ENCODE measurements at places on chromosomes 12 and 14.
A peak's percentile ranks its signal among the peaks of the same experiment; 100 is the strongest.

- no peak for DNase-seq
These were observed 624 bp upstream of the PLEKHD1 start for GRCh38 chr14:69483765-69484443.

- DNase-seq: peak; percentile 49
These were observed 109.4 kb downstream of the DACT1 start for GRCh38 chr14:58747181-58747580.

GRCh38 chr12:96183734-96184370, 10.3 kb upstream of the ELK3 start:
- DNase-seq: no peak

GRCh38 chr12:114096461-114096860, 130.3 kb upstream of the RBM19 start:
- DNase-seq: no peak

- DNase-seq: no peak
These were observed 18.5 kb upstream of the EML1 start for GRCh38 chr14:99774556-99775307.

- no peak for DNase-seq
These were observed 152.3 kb upstream of the OTX2 start for GRCh38 chr14:56962444-56963080.

- no peak for DNase-seq
These were observed 618.5 kb downstream of the NRXN3 start for GRCh38 chr14:78788467-78789360.

- no peak for DNase-seq
These were observed 33.3 kb upstream of the INF2 start for GRCh38 chr14:104656014-104656714.

- no peak for DNase-seq
These were observed 68.7 kb downstream of the NIN start for GRCh38 chr14:50762001-50762930.

GRCh38 chr12:66160704-66161103, 9.1 kb downstream of the TMBIM4 start:
- no peak for DNase-seq

DNA sequence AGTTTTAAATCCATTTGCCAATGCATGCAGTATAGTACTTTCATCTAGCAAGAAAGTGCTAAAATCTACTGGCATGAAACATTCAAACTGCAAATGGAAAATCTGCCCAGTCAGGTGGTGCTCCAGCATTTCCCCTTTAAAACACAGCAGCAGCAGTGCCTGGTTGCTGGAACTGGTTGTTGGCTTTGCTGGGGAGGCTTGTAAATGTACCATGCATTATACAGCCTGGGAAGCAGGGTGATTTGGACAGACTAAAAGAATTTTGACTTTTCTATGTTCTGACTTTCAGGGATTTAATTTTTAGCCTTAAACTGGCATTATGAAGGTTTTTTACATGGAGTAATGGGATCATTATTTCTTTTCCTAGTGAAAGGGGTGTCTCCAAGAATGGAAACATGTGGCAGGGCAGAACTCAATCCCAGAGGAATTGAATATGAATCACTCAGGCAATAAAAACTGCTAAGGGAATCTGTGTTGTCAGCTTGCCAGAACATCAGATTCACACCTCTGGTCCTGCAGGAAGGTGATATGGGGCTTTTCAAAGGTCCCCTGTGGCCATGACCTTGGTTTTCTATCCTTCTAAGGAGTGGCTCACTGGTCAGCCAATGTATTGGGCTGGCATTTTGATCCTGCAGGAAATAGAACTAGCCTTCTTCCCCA, 9.0 kb upstream of the PAX9 start:
- no peak for DNase-seq

- peak; percentile 10 for DNase-seq
These were observed 252.4 kb upstream of the TBX3 start for GRCh38 chr12:114936148-114937079.

GRCh38 chr14:100688598-100689461, 37.9 kb upstream of the DLK1 start:
- no peak for DNase-seq

DNA sequence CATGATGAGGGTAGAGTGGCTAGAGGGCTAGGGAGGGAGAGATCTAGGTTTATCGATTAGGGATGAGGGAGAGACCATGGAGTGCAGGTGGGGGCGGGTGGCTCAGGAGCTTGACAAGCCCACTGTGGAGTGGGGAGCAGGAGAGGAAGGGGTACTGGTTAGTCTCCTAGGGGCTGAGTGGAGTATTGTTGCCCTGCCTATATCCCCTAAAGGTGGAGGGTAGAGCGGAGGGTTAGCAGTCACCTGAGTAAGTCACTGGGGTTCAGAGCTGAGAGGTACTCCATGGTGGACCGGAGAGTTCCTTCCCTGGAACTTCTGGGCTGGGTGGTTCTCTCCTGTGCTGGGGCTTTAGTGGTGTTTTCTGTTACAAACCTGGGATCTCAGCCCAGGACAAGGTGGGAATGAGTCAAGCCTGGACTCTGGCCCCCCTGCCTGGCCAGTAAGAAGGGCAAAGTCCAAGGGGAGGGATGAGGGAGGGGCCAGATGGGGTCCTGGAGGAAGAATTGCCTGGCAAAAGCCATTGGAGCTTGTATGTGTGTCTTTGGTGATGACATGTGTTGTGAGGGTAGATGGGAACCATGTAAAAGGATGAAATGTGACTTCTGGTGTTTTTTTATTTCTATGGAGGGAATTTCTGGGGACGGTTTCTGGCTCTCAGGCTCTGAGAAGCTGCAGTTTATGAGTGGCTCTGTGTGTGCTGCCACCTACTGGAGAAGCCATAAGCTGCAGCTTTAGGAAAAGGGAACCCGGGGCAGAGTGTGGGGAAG, at the start of gene CIDEB:
CIDEB (minus strand) TSS at position 403 of the 767 bp plus-strand sequence; CDS start at position 284, 119 bp downstream.
- DNase-seq: peak; percentile 57

DNA sequence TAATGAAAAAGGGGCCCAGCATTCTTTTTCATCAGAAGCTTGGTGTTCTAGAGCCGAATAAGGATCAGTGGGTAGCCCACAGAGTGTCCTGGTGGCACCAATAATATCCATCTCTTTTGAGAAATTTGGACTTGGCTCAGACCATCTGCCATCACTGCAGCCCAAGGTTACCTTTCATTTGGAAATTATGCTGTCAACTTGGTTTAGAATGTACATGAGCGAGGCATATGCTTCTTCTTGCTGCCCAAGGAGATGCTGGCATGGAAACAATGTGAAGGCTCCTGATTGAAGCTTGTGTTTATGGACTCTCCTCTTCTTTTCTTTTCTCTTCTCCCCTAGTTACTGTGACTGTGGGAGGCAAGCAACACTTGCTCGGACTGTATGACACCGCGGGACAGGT, 50.0 kb downstream of the GPHB5 start:
- DNase-seq: peak; percentile 30

- DNase-seq: no peak
These were observed 25.9 kb upstream of the STAB2 start for GRCh38 chr12:103561174-103561573.

DNA sequence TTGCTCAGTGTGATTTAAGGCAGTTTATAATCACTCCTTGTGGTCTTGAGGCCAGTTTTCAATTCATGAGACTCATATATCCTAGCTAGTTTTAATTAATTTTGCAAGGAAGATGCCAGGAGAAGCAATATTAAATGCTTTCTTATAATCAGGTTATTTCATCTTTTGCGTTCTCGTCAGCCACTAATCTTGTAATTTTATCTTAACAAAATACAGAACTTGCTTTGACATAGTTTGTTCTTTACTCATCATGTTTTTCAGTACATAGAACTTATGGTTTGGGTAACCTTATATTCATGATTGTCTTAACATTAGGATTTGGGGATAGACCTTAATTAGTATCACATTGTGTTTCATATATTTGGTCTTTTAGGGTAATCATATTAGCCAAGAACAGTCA, 76.0 kb downstream of the LIN52 start:
- no peak for DNase-seq

DNA sequence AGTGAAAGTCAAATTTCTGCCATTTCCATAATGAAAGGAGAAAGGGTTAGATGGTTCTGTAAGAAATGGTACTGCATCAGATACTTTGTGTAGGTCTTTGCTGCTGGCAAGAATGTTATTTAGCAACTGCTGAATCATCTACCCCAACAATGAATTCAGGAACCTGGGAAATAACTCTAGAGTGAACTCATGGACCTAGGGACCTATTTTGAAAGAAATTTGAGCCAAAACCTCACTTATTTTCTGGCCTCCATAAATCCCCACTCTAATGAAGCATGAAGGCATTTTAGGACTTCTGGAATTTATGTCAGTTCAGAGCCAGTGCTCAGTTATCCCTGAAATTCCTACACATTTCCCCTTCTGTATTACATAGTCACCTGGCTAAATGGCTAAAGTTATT, 50.9 kb upstream of the CPNE8 start:
- DNase-seq: no peak

GRCh38 chr12:116640281-116640680, 81.1 kb downstream of the MAP1LC3B2 start:
- no peak for DNase-seq

- peak; percentile 92 for DNase-seq
These were observed 36.0 kb downstream of the FBRSL1 start for GRCh38 chr12:132525833-132526455.

DNA sequence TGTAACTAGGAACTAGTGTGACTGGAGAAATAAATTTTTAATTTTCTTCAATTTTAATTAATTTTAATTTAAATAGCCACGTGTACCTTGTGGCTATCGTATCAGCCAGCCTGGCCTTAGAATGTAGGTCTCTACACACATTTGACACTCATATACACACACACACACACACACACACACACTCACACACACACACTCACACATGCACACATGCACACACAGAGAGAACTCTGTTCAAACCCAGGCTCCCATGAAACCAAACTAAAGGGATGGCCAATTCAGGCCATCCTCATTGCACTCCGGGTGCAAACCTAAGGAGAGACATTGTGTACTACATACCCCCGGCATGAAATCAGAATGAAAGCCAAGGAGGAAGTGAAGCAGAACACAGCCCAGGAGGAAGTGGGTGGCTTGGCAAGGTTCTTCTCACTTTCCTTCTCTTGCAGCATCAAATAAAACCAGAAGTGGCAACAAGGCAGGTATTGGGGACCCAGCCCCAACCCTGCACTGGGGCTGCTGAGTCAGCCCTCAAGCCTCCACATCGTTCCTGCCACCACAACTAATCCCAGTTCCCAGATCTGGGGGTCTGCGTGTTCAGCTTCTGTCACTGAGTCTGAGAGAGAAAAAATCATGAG, 26.2 kb upstream of the CHPT1 start:
- DNase-seq: peak; percentile 63

- DNase-seq: peak; percentile 77
These were observed 7.4 kb upstream of the GLRX5 start for GRCh38 chr14:95527387-95528002.

DNA sequence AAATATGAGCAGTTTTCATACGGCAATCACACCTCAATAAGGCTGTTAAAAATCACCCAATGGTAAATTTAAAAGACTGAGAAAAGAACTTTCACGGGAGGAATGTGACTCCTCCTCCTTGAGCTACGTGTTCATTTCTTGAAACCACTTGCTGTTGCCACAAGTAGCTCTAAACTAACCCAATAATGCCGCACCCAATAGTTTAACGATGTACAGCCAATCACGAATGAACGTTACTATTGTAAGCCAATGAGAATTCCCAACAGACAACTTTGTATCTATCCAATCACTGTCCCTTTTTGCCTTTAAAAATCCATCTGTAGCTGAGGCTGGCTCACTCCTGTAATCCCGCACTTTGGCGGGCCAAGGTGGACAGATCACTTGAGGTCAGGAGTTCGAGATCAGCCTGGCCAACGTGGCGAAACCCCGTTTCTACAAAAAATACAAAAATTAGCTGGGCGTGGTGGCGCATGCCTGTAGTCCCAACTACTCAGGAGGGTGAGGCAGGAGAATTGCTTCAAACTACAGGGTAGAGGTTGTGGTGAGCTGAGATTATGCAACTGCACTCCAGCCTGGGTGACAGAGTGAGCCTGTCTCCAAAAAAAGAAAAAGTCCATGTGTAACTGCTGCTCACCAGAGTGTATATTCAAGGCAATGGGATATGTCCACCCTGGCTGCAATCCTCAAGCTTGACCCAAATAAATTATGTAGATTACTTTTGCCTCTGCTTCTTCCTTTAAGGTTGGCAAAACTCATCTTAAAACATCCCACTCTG, 24.4 kb upstream of the BTBD6 start:
- DNase-seq: no peak

GRCh38 chr14:52051251-52051650, 17.6 kb downstream of the NID2 start:
- DNase-seq: no peak

- no peak for DNase-seq
These were observed 6.3 kb downstream of the NTN4 start for GRCh38 chr12:95784286-95784685.

DNA sequence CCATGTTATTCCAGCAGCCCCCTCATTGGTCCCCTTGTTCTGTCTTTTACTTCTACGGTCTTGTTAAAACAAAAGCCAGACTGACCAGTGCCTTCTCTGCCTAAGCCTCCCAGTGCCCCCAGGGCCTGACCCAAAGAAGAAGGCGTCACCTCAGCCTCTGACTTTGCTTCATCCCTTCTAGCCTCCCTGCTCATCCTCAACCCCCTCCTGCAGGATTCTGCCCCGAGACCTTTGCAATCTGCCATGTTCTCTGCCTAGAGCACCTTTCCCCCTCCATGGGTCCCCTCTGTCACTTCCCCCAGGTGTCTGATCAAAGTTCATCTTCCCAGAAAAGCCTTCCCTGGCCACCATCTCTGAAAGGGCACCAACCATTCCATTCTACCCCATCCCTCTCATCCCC, 7.9 kb upstream of the RBM19 start:
- DNase-seq: no peak

- no peak for DNase-seq
These were observed 213.4 kb upstream of the NUDT4 start for GRCh38 chr12:93164103-93164880.

GRCh38 chr12:4506870-4507269, 31.8 kb upstream of the RAD51AP1 start:
- no peak for DNase-seq

GRCh38 chr12:101794574-101794973, 36.2 kb downstream of the GNPTAB start:
- DNase-seq: no peak

DNA sequence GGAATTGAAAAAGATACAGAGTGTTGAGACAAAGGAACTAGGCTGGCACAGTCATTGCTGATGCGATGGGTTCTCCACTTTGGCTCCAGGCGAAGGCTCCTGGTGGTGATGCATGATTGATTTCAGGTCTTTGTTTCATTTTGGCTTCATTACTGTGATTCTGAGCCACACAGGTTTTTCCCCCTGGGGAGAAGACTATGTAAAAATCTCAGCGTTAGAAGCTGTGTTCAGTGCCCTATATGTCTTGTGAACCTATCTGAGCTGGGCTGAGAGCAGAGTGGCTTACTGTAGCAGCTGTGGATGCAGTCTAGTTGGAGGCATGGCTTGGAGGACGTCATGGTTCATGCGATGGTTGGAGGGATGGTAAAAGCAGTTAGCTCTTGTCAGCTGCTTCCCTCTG, 54.0 kb downstream of the GPATCH2L start:
- DNase-seq: no peak

GRCh38 chr14:39264558-39264957, 30.8 kb downstream of the MIA2 start:
- DNase-seq: no peak

- DNase-seq: no peak
These were observed 4.9 kb upstream of the MRPL52 start for GRCh38 chr14:22824711-22825359.

GRCh38 chr14:57746563-57746962, 119.3 kb downstream of the SLC35F4 start:
- no peak for DNase-seq

- DNase-seq: no peak
These were observed 2.1 kb downstream of the CFAP73 start for GRCh38 chr12:113151655-113152054.

Data from pons (tissue), 1 donor.